ENCODE measurements at places on chromosomes 7 and 10.

DNA sequence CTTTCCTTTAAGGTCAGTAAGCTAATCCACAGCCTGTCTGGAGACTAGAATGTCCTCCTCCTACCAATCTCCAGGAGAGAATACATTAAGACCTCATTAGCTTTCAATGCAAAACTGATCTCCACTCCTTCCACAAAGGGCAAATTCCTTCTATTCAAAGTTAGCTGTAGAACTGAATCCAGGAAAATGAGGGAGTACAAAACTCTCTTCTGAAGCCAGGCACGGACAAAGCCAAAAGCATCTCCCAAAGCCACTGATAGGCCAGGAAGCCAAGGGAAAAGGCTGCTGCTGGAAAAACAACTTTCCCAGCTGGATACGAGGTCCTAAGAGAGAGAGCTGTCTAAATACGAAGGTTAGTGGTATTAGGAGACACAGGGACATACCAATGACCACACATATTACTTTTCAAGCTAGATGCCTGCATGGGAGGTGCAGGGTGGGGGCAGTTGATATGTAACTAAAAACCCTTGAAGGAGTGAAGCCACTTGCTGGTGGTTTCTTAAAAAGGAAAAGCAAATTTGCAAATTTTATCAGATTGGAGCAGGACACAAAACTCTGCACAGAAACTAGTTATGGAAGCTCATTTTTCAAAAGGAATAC, 43.6 kb downstream of the MKX start:
- peak; percentile 16 for DNase-seq

- no peak for DNase-seq
Measured at GRCh38 chr7:16916738-16917137, 35.0 kb upstream of the AGR3 start.

- no peak for DNase-seq
Measured at GRCh38 chr7:105816954-105817615, 59.3 kb downstream of the ATXN7L1 start.

DNA sequence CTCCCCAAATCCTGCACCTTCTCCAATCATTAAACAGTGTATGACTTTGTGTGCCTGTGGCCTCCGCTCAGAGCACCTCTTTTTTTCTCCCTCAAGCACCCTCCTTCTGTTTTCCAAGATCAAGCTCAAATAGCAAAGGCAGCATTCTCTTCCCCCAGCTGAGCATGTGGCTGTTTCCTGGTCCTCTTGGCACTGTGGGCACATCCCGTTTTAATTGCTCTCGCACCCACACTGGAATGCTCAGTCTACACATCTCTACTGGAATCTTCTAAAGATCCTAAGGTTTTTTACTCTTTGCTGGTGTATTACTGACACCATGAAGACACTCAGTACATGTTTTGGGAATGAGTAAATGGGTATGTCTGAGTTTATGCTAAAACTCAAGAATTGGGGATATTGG, 107.4 kb downstream of the WDFY4 start:
- DNase-seq, result peak; percentile 43

- no peak for DNase-seq
Measured at GRCh38 chr7:23211589-23211988, 29.7 kb downstream of the NUP42 start.

GRCh38 chr7:149071641-149072437, 18.7 kb downstream of the ZNF786 start:
- peak; percentile 16 for DNase-seq

DNA sequence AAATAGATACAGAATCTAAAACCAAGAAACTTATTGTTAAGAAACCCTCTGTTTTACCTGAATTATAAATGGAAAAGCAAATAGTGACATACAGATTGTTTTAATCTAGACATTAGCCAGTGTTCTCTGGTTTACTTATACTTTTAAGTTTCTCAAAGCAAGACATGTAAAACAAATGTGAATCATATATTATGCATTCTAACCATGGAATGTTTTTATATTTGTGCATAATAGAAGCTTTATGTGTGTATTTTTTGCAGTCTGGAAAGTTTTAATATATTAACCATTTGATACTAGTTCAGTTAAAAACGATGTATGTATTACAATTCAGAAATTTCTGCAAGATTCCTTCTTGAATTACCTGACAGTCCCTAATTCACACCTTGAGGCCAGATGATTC, 150.6 kb upstream of the TMEM72 start:
- DNase-seq, result peak; percentile 26

- DNase-seq, result peak; percentile 56
Measured at GRCh38 chr10:73517166-73517888, 21.5 kb upstream of the PPP3CB start.

DNA sequence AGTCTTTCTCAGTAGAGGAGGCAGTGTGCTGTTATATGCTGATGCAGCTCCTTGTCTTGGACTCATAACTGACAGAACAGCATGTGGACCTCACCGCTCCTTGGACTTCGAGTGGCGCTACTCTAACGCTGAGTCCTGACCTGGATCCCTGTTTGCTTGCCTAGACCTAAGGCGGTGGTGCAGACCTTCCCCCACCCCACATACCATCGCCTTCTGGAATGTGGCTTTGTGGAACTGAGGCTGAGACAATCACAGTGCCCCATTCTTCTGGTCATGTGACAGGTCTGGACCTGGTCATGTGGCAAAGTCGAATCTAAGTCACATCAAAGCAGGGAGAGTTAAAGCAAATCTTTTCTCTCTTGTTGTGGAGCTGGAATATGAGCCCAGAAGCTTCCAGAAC, 190.7 kb upstream of the MKI67 start:
- DNase-seq, result no peak

- no peak for DNase-seq
Measured at GRCh38 chr10:34203966-34204630, 611.0 kb downstream of the PARD3 start.

DNA sequence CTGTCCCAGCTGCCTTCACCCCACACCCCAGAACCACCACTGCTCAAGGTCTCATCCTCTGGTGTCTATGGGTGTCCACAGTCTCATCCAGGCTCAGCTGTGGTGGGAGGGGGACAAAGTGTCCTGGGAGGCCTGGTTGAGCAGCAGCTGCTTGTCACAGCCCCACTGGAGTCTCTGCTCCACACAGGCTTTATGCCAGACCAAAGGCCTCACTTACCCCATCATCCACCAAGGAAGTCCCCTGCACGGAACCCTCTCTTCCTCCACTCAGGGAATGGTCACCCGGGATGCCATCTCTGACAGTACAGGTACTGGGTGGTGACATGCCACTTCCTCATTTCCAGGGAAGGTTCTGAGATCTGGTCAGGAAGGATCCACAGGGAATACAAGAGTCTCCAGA, 925.4 kb upstream of the ZNF722 start:
- DNase-seq, result no peak

- DNase-seq, result peak; percentile 57
Measured at GRCh38 chr10:126979311-126979710, 74.1 kb downstream of the DOCK1 start.

DNA sequence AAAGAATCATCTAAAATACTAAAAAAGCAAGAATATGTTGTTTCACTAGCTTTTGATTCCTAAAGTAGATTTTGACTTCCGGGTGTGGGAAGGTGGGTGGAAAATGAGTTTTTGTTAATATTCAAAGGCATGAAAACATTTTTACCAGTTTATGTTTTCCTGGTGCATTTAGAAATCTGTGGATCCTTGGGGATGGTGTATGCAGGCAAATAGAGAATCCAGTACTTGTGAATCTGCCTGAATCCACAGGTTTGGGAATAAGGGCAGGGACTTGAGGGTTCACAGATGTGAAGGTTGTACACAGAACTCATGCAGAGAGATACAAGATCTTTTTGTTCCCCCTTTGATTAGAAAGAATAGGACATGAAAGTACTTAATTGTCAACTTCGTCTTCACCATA, 22.4 kb downstream of the AUTS2 start:
- no peak for DNase-seq

DNA sequence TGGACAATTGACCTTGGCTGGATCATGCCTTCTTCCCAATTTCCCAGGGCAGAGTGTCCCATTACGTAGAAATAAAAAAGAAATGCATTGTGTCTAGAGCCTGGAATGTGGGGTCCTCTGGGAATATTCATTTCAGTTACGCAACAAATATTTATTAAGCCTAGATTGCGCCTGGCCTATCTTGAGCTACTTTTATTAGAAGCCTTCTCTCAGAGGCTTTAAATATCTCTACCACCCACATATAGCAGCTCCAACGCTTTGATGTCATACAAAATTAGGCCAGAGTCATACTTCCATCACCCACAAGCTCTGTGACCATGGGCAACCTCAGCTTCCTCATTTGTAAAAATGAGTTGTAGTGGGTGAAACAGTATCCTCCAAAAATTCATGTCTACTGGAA, 24.9 kb upstream of the CARD11 start:
- DNase-seq, result no peak

Data from EH (cell line).